ENCODE measurements at places on chromosomes 5 and 9.

- no peak for DNase-seq
Measured at GRCh38 chr9:81868145-81868544, 60.1 kb upstream of the SPATA31D4 start.

DNA sequence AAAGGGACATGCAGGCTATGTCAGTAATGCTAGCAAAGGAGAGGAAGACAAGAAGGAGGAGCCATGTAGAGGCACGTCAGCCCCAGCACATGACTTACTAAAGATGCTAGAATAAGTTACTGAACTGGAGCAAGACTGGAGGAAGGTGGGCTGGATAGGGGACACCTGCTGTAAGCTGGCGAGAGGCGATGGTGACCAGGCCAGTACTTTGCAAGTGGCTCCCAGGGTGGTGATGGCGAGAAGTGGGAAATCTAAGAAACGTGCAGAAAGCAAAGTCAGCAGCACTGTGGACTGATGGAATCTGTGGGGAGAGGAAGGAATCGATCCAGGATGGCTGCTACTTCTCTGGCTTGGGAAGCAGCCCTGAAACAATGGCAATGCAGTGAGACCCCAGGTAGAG is 617.1 kb upstream of the ADAMTS16 start:
- no peak for DNase-seq

DNA sequence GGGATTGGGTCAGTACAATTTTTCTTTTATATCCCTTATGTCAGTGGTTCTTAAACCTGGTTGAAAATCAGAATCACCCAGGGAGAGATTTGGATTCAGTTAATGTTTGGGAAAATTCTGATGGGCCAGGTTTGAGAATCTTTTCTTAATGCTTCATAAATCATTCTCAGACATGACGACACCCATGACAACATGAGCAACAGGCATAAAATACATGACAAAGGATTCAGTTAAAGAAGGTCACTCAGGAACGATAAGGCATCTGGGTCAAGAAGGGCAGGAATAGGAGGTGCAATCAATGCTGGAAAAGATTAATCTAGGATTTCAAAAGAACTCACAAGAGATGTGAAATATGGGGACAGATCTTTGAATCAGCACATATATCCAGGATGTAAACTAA is 41.8 kb downstream of the ELOVL7 start:
- no peak for DNase-seq

- no peak for DNase-seq
Measured at GRCh38 chr5:40991168-40991980, 79.8 kb downstream of the MROH2B start.

DNA sequence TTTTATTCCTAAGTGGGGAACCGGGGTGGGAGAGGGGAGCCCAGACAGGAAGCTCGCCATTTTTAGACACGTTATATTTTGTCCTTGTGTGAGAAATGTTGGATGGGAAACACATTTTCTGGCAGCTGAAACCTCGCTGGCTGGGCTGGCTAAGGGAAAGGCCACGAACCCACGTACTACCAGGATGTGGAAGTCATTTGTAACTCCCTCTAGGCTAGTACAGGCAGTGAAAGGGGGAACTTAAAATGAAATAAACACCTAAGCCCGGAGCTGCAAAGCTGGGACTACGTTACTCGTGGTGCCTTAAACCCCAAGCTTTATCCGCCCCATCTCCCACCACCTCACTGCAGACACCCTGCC is 42.5 kb downstream of the TMEM174 start:
- DNase-seq, result no peak

- DNase-seq, result no peak
Measured at GRCh38 chr9:137402746-137403145, 20.2 kb downstream of the EXD3 start.
